ENCODE measurements at places on chromosomes 7 and 10. TPM values are rescaled to one million over a fixed set of nuclear protein-coding genes. Genes with fewer than 3 reads are reported as not detected.

The PTPRN2 gene
- 1.7 TPM for total RNA-seq

The FAM221A gene
- 27.7 TPM for total RNA-seq

The CCDC146 gene
- not detected for total RNA-seq

The PNLIP gene
- not detected for total RNA-seq

The PAPOLB gene
- total RNA-seq = not detected

The ABLIM1 gene
- 52.1 TPM for total RNA-seq

The FFAR4 gene
- 88.1 TPM for total RNA-seq

The RRP12 gene
- total RNA-seq = 67.7 TPM

The CRTAC1 gene
- total RNA-seq = not detected

The ANKRD61 gene
- total RNA-seq = not detected

The TEX47 gene
- total RNA-seq = not detected

The CALML3 gene
- total RNA-seq = not detected

The STOX1 gene
- total RNA-seq = 0.69 TPM

The C10orf90 gene
- total RNA-seq = not detected
